Sciatic nerve (tissue), 2 donors: ENCODE measurements at places on chromosomes 7 and 10. TPM values are rescaled to one million over a fixed set of nuclear protein-coding genes. Genes with fewer than 3 reads are reported as not detected.
A peak's percentile ranks its signal among the peaks of the same experiment; 100 is the strongest.

DNA sequence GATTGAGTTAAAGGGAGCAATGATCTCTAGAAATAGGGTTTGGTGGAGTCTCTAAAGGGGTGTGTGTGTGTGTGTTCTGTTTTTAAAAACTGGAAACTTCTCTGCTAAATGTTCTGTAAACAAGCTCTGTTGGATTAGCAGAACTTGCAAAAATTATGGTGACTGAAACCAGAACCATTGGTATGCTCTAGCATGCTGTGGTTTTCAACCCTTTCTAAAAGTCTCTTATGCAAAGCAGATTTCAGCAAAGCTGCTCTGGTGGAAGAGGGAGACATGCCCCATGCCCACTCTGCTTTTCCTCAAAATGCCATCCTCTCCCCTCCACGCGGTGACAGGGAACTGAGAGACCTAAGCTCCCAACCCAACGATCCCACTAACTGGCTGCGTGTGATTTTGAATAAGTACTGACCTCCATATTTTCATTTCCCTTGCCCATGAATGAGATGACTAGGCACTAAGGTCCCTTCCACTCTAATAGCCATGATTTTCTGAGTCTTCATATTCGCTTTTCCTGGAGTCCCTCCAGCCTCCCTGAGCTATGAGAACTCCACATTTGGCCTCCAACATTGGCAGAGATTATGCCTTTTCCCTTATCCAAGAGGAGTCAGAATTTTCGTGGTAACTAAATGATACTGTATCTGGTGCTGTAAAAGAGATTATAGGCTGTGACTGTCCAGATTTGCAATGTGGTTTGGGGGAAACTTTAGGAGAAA, 117.3 kb upstream of the PALS2 start:
- DNase-seq = no peak

The AQP1 gene
- total RNA-seq = 864 TPM

DNA sequence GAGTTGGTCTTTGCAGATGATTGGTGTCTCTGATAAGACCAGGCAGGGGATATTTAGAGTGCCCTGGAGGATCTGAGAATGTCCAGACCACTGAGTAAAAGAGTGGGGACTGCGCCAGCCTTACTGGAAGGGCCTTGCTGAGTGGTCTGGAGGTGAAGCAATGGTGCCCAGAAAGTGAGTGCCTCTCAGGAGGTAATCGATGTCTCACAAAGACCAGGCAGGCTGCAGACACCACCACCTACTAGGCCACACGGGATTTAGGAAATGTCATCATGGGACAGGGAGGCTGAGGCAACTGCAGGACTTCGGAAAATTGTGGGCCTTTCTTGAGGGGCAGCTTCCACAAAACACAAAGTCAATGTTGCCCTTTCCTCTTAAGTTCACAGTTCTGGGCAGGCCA, 57.2 kb upstream of the STEAP1B start:
- DNase-seq = no peak

DNA sequence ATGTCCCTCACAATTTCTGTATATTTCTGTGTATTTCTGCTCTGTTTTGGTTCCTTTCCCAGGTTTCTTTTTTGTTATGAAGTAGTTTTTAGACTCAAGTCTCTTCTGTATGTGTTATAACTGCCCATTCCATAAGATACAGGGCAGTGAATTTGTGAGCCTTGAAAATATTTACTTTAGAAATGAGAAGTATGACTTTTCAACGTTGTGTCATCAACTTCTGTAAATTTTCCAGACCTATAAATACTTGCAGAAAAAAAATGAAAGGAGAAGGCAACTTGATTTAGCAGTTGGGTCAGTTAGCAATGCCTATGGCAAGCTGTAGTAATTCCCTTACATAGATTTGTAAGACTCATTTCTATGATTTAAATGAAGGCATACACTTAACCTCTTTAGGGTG, 11.5 kb downstream of the EGFR start:
- no peak for DNase-seq

The LIPN gene
- total RNA-seq = 0.31 TPM

The SYT15B gene
- total RNA-seq = 12.5 TPM

GRCh38 chr10:121797490-121797889, 130.3 kb downstream of the ATE1 start:
- DNase-seq = no peak

GRCh38 chr7:95376632-95377400, 19.4 kb downstream of the PON3 start:
- no peak for DNase-seq

DNA sequence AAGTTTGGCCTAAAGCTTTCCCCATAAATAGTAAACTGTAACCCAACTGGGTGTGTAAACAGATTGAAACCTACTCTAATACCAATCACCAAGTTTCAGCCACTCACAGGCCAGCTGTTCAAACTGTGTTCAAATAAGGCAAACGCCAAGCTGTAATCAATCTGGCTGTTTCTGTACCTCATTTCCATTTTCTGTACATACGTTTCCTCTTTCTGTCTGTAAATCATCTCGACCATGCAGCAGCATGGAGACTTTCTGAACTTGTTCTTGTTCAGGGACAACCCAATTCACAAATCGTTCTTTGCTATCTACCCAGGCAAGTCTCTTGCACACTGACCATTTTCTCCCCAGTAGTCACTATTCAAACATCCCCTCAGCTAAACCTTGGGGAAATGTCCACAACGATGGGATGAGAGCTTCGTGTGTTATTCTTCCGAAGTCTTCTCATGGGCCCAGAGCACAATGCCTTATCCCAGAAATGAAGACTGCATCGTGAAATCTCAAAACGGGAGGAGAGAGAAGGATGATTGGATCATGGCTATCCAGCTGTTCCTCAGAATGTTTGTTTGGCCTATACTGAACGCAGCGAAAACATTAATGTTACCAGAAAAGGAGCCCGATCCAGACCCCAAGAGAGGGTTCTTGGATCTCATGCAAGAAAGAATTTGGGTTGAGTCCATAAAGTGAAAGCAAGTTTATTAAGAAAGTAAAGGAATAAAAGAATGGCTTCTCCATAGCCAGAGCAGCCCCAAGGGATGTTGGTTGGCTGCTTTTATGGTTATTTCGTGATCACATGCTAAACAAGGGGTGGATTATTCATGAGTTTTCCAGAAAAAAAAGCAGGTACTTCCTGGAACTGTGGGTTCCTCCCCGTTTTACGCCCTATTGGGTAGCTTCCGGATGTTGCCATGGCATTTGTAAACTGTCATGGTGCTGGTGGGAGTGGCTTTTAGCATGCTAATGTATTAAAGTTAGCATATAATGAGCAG, 86.2 kb downstream of the SLC16A9 start:
- peak; percentile 62 for DNase-seq

The BEND7 gene
- total RNA-seq = 28.6 TPM

The PYROXD2 gene
- 29.5 TPM for total RNA-seq

The GDF2 gene
- total RNA-seq = not detected

The EGFR gene
- 125 TPM for total RNA-seq

- DNase-seq = no peak
These were observed 45.1 kb downstream of the ST8SIA6 start for GRCh38 chr10:17409170-17409733.

The AGAP9 gene
- total RNA-seq = 22.8 TPM

DNA sequence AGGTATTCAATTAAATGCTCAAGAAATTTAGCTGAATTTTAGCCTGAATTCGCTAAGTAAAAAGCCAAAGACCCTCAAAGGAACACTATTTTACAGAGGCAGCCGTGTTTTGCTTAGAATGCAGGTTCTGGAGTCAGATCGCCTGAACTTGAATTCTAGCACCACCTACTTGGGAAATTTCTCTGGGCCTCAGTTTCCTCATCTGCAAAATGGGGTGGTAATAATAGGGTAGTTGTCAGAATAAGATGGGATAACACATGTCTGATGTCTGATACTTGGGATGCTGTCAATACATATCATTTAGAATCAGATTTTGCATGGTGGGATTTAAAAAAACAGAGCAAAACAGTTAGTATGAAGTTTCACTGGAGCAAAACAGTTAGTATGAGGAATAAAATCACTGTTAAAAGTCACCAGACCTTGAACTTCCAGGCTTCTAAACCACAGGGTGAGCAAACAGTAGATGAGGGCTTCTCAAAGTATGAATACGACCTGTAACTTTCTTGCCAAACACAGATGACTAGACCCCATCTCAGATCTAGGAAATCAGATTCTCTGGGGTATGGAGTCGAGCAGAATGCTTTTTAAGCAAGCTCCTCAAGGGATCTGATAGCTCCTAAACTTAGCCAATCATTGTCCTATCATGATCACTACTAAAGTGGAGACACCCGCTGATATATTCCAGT, 75.4 kb downstream of the ATXN7L1 start:
- no peak for DNase-seq

GRCh38 chr7:158527915-158528502, 59.6 kb downstream of the PTPRN2 start:
- no peak for DNase-seq

DNA sequence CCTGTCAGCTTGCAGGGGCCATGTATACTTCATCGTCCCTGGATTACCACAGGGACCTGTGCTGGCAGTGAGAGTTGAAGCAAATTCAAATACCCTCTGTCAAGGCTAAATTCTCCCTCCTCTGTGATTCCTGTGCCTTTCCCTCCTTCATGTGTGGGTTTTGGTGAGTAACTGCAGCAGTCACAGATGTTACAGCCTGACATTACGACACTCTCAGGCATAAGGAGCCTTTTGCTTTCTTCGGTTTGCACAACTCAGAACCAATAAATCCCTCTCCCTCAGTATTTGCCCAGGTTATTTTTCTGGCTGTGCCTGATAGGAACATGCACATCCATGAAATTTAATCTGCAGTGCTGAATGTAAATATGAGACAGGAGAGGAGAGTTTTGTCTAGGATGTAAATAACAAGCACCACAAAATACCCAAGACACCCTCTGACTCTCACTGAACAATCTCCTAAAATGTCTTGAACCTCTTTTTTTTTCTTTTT, 997.2 kb upstream of the GHITM start:
- no peak for DNase-seq

The ZNF33A gene
- 32.5 TPM for total RNA-seq

GRCh38 chr7:29435167-29435566, 128.5 kb upstream of the PRR15 start:
- DNase-seq = no peak

The GJD4 gene
- total RNA-seq = not detected

The LRIT1 gene
- total RNA-seq = not detected

GRCh38 chr10:14191871-14192270, 138.9 kb downstream of the FRMD4A start:
- DNase-seq = no peak

DNA sequence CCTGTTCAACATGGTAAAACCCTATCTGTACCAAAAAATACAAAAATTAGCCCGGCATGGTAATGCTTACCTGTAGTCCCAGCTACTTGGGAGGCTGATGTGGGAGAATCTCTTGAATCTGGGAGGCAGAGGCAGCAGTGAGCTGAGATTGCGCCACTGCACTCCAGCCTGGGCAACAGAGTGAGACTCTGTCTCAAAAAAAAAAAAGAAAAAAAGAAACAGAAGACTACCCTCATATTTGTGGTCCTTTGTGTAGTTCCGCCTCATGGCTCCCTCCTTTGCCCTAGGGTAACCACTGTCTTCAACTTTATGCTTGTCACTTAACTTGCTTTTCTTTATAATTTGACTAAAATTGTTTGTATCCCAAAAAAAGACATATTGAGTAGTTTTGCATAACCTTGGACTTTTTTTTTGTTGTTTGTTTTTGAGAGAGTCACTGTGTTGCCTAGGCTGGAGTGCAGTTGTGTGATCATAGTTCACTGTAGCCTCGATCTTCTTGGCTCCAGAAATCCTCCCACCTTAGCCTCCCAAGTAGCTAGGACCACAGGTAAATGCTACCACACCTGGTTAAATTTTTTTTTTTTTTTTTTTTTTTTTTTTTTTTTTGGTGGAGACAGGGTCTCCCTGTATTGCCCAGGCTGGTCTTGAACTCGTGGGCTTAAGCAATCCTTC, 3.7 kb downstream of the ZNF487 start:
- DNase-seq = no peak

GRCh38 chr7:81776948-81777630, 7.2 kb upstream of the HGF start:
- DNase-seq = no peak

DNA sequence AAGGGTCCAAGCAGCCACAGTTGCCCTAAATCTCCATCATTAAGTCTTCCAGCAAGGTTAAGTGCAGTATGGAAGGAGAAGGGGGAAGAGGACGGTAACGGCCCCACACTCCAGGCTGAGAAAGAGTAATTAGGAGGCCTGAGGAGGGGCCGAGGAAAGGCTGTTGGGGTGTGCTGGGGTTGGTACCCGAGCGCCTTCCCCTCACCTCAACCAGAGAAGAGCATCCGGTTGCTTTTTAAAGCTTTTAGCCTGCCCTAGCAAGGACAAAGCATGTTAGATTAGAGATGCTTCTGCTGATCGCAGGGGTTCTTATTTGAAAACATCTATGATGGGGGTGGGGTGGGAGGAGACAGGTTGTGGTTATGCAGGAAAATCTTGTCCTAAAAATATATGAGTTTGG, 9.0 kb upstream of the ZSCAN21 start:
- DNase-seq = no peak

DNA sequence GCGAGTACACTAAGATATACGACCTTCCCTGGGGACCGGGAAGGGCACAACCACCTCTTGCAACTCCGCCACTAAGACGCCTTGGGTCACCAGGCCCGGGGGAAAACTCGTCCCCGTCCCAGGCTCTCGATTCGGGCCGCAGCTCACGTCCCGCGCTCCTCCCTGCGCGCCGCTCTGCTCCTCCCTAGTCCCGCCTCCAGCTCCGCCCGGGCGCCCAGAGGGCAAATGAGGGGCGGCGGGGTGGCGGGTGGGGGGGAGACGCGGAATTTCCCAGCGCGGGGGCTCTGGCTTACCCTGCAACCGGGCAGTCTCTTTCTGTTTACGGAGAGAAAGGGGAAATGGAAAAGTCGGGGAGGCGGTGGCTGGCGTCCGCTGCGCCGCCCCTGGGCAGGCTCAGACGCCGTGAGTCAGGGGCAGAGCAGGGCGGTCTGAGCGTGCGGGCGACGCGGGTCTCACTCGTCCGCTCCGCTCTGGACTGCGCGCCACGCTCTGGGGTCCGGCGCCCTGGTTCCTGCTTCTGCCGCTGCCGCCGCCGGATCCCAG, at the start of gene MAP3K8:
Gene MAP3K8, plus strand, starts transcription at position 455 of the 543 bp plus-strand sequence. CDS start 4,755 bp downstream, outside the sequence.
- DNase-seq = peak; percentile 95

DNA sequence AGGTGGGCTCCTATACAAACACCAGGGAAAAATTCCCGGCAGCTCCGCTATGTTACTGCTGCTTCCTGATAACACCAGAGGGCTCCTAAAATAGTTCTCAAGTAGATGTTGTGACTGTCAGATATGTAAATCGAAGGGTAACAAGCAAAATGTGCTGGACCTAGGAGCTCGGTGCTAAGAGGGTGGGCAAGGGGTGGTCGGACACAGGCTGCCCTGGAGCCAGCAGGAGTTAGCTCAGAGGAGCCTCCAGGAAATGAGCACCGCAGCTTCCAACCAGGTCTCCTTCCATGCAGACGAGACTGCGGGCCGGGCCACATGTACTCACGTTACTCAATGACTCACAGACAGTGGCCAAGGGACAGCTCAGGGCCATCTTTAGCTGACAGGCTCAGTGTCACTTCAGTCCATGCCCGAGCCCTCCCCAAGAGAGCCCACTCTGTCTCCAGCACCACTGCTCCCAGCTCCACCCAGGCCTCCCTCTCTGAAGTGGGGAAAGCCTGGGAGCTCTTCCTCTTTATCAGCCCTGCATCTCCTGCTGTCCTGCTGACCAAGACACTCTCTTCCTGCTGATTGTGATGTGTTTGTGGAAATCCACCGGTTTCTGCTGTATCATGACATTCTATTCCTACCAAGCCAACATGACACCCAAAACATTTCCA, 37.2 kb upstream of the TMEM273 start:
- DNase-seq = no peak

- no peak for DNase-seq
These were observed 262.5 kb downstream of the TCERG1L start for GRCh38 chr10:131049016-131049415.
